ENCODE measurements at places on chromosomes 12 and 14.
A peak's percentile ranks its signal among the peaks of the same experiment; 100 is the strongest.

DNA sequence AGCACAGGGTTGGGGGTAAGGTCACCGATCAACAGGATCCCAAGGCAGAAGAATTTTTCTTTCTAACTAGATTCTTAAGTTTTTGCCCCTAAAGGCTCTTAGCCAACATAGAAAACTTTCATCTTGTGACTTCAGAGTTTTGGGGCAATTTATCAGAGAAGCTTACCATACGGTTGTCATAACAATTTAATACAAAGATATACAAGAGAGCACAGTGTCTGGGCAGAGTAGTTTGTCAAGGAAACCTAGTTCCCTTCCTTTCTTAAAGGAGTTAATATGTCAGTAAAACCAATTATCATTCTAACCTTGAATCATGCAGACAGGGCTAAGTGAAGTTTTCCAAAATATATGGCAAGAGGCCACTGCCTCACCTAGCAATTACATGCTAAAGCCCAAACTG lies 18.4 kb downstream of the NR2C1 start:
- no peak for DNase-seq

DNA sequence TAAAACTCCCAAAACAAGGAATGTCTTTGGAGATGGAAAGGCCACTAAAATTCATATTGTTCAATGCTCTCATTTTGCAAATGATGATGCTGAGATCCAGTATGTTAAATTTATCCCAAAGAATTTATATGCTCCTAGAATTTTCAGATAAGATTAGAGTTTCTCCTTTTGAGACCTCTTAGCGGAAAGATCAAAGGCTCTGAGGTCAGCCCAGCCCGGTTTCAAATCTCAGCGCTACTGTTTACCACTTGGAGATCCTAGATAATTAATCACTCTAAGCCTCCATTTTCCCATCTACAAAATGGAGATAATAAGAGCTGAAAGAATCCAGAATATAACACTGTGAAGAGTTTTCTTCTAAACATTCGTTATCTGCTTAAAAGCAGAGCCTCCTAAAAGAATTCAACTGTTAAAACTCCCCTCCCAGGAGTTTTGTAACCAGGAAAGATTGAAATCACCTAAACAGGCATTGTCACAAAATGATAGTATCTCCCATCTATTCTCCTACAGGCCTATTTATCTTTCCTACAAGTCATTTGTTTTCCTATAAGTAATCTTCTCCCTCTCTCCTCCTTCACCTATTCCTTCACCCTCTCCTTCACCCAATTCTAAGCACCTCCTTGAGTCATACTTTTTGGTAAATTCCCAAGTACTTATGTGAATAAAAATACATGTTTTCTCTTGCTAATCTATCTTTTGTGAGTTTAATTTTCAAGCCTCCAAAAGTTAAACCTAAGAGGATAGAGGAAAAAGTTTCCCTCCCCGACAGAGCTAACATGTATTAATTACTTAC lies 16.7 kb downstream of the DUSP6 start:
- peak; percentile 55 for DNase-seq

- peak; percentile 54 for DNase-seq
These were observed 2.5 kb downstream of the DUSP6 start for GRCh38 chr12:89349814-89350213.

- DNase-seq: no peak
These were observed 331.4 kb downstream of the MED13L start for GRCh38 chr12:115946092-115946491.

GRCh38 chr14:57189070-57189469 lies 79.6 kb downstream of the EXOC5 start:
- DNase-seq: peak; percentile 25

GRCh38 chr12:79143803-79144202 lies 279.2 kb downstream of the SYT1 start:
- no peak for DNase-seq

- no peak for DNase-seq
These were observed 119.3 kb downstream of the HMGA2 start for GRCh38 chr12:65943388-65944137.

- peak; percentile 78 for DNase-seq
These were observed 9.7 kb upstream of the UBC start for GRCh38 chr12:124923905-124924734.

DNA sequence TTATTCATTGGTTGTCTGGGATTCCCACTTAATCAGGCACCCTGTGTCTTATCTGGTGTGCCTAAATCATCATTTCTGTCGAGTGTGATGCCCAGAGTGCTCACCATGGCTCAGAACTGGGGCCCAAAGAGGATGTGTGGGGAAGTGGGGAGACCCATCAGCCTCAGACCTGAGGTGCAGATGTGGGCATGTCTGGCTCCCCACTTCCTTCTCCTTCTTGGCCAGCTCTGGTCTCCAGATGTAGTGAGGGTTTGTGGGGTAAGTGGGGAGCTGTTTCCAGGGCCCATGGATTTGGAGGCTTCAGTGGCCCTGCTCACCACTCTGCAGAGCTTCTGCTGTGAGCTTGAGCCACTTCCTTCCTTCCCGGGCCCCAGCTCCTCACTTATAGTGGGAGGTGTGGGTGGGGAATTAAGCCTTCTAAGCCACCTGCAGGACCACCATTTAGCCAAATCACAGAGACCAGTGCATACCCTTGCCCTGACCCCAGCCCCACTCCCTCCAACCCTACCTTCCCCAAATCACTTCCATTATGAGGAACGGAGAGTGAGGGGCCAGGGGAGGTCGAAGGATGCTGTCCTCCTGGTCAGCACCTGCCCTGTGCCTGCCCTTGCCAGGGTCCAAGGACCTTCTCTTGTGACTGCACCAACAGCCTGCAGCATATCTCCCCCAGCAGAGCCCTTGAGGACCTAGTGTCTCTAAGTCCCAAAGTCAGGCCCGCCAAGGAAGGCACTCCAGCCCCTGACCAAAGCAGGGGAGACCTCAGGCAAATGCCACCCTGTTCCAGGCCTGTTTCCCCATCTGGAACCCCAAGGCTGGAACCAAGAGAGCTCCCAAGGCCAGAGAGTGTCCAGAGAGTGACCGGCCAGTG lies 278.2 kb upstream of the RTL1 start:
- DNase-seq: no peak

GRCh38 chr12:1464925-1465324 lies 129.5 kb downstream of the FBXL14 start:
- no peak for DNase-seq

DNA sequence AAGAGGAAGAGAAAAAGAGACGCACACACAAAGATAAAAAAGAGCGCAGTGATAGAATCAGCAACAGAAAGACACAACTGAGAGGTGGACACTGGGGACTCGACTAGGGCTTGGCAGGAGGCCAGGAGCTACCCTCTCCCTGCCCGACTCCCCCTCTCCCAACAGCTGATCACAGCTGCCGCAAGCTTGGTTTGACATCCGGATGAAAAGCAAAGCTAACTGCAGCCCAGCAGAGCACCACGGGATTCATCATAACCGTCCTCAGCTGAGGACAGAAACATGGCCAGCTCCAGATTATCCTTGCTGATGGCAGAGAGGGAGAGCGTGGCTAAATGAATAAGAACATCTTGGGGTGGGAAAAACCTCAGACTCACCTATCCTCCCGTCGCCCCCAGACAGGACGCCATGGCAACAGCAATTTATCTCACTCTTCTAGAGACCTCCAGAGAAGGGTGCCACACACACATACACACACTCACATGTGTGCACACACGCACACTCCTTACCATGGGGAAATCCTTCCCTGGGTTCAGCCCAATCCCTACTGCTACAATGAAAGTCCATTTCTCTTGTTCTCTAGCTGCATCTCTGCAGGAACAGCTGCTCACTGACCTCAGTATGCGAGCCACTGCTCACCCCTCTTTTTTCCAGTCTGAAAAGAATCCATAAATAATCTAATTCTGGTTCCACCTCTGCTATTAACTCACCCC lies 135.3 kb downstream of the NTF3 start:
- DNase-seq: no peak

DNA sequence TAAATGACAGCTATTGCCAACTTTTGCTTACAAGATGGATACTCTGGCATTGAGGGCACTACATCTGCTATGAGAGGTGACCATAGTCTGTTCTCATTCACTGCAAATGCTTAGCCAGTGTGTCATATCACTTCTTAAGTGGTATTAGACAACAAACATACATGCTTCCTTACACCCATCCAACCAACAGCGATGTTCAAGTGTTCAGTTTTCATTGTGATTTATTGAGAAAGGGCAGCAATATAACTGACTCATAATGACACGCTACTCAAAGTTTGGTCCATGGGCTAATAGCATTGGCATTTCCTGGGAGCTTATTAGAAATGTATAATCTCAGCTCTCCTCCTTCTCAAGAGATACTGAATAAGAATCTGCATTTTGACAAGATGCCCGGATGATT lies 181.7 kb downstream of the NPAS3 start:
- peak; percentile 97 for DNase-seq

DNA sequence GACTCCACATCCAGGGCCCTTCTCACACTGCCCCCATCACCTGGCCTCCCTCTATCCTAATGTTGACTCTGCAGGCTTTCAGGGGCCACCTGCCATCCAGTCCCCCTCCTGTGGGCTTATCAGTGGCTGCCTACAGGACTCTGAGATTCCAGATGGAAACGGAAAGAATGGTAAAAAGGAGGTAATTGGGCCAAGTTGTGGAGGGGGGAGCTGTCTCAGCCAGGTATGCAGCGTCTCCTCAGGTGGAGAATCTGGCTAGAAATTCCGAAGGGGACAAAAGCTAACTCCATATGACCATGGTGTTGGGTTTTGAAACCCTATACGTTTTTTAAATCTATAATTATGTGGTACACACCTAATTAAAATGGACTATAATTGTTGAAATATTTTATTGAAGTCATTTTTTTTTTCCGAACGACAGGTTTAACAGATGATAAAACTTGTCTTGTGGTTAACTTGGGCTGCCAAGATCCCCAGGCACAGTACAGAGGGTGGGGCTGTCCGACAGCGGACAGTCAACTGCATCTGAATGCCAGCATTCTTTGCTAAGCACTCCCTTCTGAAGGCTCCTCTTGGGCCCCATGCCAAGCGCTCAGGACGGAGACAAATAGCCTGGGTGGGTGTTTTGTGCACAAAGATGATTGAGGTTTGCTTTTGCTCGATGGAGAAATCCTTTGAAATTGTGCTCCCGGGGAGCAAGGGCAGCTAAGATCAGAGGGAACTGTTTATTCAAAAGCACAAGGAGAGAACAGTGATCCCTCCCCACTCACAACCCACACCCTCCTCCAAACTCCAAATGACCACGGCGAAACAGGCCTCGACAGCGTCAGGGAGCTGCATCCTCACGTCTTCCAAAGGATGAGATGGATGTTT lies 365.6 kb downstream of the BCL11B start:
- DNase-seq: peak; percentile 85

GRCh38 chr12:131784909-131785762 lies 43.1 kb upstream of the MMP17 start:
- DNase-seq: no peak

DNA sequence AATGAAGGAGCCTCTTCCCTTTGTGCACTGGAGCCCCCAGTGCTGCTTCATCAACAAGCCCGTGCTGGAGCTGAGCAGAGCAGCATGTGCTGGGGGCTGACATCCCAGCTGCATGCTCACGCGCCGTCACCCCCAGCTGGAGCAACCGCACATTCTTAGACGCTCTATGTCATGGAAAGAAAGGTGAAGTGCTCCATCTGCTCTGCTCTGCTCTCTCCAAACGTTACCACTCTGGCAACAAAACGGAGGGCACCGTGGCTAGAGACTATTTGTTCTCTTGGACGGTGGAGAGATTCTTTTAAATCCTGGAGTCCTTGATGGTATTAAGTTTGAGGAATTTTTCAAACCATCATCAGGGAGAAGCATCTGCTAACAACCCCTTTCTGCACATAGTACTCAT lies 208.4 kb downstream of the C12orf75 start:
- DNase-seq: no peak

- DNase-seq: no peak
These were observed 132.8 kb downstream of the BCL11B start for GRCh38 chr14:99138999-99139865.

GRCh38 chr12:39071611-39072010 lies 166.2 kb upstream of the CPNE8 start:
- DNase-seq: no peak

DNA sequence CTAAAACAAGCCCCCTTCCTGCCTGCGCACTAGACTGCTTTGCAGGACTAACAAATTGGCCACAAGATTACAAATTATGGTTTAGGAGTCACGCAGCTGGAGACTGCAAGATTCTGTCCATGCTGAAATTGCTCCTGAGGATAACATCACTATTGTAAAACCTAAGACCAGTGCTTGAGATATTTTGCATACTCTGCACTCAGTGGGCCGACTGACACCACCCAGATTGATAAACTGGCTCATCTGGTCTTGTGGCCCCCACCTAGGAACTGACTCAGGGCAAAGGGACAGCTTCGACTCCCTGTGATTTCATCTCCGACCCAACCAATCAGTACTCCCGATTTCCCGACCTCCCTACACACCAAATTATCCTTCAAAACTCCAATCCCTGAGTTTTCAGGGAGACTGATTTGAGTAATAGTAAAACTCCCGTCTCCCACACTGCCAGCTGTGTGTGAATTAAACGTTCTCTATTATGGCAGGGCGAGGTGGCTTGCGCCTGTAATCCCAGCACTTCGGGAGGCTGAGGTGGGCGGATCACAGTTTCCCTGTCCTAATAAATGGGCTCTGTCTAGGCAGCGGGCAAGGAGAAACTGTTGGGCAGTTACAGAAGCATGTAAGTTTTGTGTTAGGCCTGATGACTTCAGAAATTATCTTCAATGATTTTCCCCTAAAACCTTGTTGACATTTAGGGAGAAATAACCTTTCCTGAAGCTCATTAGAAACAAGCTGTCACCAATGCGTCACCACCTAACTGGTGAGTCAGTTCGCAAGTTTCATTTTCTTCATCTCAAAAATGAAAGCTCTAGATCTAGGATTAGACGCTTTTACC lies 5.3 kb upstream of the UBC start:
- DNase-seq: peak; percentile 85

GRCh38 chr14:23916446-23916845 lies 37.1 kb upstream of the DHRS4 start:
- DNase-seq: no peak

DNA sequence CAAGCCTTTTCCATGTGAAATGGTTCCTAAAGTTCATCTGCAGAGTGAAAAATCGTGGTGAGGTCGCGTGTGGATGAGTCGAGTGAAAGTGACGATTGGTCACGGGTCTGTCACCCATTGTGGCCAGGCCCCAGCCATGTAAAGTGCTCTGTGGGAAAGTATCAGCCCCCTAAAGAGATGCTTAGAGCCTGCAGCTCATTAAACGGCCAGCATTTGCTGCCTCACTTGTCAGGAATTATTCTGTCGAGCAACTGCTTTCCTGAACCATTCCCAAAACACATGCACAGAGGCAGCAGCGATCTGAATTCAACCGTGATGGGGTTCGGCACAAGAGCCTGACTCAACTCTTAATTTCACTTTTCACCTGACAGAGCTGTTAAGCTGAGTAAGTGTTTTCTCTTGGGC lies 16.0 kb downstream of the DBX2 start:
- no peak for DNase-seq
